Brain (organoid and tissue), 16 donors: ENCODE measurements at places on chromosomes 12 and 14.

GRCh38 chr12:123983822-123984485, 10.9 kb downstream of the ZNF664 start:
- DNase-seq, result peak; percentile 68

- DNase-seq, result no peak
Measured at GRCh38 chr12:3420693-3421092, 70.3 kb upstream of the PRMT8 start.

- no peak for DNase-seq
Measured at GRCh38 chr14:22996768-22997654, 12.9 kb downstream of the C14orf93 start.

DNA sequence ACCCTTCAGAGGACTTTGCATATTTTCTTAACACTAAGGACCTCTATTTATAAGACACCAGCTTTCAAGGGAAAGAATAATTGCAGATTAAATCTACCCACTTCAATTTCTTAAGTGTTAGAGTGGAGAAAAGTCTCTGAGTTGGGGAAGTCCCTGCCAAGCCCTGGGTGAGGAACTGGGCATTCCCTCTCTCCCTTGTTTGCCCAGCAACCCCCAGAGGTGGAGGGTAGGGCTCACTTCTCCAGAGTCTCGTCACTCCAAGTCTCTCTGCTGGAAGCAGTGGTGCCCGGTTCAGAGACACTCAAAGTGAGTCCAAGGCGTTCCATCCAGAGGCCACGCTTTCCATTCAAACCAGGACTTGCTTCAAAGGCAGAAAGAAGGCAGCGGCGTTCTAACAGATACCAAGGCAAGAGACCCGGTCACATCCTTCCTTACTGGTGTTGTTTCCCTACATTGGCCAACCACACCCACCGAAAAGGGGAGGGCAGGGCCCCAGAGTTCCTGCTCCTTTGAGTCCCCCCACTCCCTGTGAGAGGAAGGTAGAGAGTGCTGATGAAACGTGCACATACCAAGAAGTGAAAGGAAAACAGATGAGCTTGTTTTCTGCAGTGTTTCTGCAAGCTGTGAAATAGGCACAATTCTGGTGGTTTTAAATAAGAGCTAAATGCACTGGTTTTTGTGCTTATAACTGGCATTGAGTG, 6.1 kb upstream of the BDKRB2 start:
- no peak for DNase-seq

DNA sequence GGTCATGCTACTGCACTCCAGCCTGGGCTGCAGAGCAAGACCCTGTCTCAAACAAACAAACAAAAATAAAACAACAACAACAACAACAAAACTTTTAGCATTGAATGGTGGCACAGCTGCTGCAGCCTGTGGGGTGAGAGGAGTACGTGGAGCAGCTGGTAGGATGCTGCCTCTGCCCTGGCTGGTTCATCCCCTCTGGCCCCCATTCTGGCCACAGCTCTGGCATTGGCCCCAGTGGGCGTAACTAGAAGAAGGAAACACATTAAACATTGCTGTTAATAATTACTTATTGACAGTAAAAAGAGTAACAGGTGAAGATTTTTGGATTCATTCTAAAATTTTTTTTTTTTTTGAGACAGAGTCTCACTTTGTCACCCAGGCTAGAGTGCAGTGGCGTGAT, 28.8 kb upstream of the C2CD5 start:
- no peak for DNase-seq

DNA sequence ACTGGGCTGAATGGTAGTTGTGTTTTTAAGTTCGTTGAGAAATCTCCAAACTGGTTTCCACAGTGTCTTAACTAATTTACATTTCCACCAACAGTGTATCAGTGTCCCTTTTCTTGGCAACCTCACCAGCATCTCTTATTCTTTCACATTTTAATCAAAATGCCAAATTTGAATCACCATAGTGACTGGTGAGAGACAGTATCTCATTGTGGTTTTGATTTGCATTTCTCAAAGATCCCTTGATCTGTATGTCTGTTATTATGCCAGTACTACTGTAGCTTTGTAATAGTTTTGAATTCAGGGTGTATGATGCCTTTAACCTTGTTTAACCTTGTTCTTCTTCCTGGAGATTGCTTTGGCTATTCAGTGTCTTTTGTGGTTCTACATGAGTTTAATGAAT, 2.2 kb upstream of the EIF2S3B start:
- peak; percentile 3 for DNase-seq

DNA sequence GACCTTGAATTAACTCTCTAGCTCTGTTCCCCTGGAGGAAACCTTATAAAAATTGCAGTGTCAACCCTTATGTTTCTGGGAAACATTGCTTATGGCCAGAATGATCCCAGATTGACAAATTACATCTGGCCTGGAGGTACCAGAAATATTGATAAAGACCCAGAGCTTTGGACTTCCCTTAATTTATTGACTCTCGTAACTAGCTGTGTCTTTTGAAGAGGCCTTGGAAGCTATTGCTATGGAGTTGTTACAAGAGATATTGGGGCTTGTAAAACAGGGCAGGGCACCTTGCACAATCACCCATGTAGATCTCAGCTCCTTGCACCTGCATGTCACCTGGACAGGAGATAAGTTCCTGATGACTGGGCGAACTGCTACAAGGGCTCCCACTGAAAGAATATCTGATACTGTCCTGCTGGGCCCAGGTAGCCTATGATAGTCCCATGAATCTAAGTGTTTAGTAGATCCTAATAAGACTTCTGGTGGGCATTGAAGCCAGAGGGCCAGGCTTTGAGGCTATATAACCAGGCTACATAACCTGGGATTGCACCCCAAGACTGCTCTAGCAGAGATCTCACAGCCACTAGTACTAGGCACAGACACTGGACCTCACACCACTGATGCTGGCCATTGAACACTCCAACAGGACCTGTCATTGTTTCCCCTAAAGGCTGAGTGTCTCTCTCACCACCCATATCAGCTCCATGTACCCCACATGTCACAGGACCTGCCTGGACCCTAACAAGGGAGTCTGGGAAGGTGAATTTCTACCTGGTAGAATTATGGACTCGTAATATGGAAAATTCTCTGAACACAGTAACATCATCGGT, 135.7 kb upstream of the PWP1 start:
- no peak for DNase-seq

- no peak for DNase-seq
Measured at GRCh38 chr12:117387832-117388231, 26.4 kb upstream of the NOS1 start.

DNA sequence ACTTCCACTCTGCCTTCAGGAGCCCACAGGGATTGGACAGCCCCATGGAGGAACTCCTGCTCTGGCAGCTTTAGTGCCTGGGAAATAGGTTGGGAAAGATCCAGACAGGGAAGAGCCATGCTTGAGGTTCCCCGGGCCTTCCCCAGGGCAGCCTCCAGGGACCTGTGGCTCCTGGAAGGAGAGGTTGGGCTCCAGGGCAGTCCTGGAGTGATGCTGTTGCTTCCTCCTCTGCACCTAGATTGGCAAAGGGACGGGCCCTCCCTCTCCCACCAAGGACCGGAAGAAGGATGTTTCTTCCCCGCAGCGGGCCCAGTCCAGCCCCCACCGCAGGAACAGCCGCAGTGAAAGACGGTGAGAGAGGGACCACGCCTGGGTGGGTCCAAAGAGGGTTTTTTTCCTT, 16.5 kb downstream of the VASH1 start:
- DNase-seq, result no peak

DNA sequence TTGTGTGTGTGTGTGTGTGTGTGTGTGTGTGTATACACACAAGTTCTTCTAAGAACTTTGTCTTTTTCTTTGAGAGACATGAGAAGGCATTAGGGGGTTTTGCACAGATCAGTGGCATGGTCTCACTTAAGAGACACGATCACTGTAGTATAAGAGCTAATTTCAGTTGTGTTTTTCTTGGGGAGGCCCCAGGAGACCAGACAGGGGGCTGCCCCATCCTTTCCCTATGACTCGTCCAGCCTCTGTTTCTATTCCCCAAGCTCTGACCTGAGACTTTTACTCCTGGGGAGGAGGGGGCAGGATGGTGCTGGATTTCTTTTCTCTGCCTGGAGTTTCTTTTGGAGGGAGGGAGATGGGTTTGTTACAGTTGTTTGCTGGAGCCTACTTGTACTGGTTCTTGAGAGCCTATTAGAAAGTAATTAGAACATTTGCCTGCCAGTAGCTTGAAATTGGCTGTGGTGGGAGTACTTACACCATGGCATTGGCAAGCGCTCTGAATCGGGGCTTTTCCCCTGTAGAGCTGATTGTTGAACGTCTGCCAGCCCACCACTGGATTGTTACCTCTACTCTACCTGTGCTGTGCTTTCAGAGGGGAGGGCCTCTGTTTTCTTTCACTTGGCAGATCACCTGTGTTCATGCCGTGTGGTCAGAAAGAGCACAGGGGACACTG, 109.5 kb downstream of the TSPAN9 start:
- DNase-seq, result no peak

- no peak for DNase-seq
Measured at GRCh38 chr14:68898248-68899032, 80.7 kb downstream of the ACTN1 start.

DNA sequence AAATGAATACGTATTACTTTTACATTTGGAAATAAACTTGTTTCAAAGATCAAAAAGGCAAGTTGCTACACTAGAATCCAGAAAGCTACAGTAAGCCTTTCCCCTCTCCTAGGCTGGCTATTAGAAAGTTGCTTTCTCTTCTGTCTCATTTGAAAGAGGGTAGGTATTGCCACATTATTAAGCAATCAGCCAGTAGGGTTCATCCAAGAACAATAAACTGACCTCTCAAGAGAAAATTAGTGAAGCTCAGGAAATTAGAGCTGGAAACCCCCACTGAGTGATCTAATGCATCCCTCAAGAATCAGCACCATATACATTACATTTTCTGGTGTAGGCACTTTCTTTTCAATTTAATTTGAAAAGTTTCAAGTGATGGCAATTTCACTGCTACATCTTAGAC, 4.5 kb upstream of the TMEM233 start:
- DNase-seq, result no peak

DNA sequence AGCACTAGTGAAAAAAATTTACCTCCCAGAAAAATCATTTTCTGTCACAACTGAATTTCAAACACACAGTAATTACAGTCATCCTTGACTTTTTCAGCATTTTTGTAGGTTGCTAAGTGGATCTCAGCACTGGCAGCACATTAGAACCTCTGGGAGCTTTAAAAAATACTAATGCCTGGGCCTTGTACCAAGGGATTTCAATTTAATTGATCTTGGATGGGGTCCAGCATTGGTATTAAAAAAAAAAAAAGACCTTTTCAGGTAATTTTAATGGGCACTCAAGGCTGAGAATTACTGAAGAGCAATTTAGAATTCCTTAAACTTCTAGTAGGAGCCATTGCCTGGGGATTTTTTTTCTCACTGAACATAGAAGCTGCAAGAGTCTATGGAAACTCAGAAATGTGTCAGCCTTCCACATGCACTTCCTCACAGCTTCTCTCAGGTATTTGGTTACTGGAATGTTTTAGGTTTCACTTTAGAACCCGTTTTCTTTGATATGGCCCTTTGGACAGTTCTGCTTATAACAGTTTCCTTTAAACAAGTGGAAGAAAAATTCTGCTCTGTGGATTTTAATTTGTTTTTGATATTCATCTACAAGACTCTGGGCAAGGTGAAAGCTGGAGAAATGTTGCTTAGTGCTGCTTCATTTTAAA, 88.5 kb upstream of the DACT1 start:
- DNase-seq, result peak; percentile 32

- no peak for DNase-seq
Measured at GRCh38 chr12:29187756-29188155, 38.7 kb downstream of the FAR2 start.

GRCh38 chr12:70094467-70094866, 148.8 kb upstream of the CNOT2 start:
- DNase-seq, result no peak

GRCh38 chr12:53967421-53967925, 5.5 kb upstream of the HOXC11 start:
- no peak for DNase-seq

DNA sequence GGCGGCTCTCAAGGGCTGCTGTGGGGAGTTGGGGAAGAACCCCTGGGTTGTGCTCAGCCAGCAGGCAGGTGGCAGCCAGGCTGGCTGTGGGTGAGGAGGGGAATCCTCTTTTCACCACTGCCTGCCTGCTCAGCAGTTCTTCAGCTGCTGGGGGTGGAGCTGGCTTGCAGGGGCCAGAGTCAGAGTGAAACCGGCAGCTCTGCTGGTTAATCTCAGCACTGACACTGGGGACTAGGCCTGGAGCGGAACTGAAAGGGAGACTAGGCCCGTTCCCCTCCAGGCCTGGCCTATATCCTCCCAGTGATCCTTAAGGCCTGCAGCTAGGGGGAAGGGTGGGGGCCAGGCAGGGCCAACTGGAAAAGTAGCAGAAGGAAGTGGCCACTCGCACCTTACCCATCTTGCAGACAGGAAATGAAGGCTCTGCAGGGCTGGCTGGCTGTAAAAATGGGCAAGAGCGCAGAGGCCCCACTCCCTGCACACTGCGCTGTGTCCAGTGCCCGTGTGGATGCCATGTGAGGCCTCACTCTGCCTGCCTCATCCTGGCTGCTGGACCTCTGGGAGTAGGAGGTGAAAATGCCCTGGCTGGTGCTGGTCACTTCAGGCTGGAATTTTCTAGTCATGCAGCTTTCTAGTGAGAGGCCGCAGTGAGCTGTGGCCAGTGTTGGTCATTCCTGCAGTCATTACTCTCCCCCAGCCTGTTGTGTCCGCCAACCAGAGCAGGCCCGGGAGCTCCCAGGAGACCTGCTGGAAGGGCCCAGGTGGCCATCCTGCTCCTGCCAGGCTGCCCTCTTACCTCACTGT, 39.4 kb downstream of the SH2B3 start:
- DNase-seq, result no peak

- peak; percentile 3 for DNase-seq
Measured at GRCh38 chr14:66539034-66539433, 31.1 kb downstream of the GPHN start.

- peak; percentile 35 for DNase-seq
Measured at GRCh38 chr12:23084236-23084995, 459.4 kb downstream of the ETNK1 start.

- DNase-seq, result no peak
Measured at GRCh38 chr12:56190695-56191155, 1.4 kb upstream of the SMARCC2 start.

DNA sequence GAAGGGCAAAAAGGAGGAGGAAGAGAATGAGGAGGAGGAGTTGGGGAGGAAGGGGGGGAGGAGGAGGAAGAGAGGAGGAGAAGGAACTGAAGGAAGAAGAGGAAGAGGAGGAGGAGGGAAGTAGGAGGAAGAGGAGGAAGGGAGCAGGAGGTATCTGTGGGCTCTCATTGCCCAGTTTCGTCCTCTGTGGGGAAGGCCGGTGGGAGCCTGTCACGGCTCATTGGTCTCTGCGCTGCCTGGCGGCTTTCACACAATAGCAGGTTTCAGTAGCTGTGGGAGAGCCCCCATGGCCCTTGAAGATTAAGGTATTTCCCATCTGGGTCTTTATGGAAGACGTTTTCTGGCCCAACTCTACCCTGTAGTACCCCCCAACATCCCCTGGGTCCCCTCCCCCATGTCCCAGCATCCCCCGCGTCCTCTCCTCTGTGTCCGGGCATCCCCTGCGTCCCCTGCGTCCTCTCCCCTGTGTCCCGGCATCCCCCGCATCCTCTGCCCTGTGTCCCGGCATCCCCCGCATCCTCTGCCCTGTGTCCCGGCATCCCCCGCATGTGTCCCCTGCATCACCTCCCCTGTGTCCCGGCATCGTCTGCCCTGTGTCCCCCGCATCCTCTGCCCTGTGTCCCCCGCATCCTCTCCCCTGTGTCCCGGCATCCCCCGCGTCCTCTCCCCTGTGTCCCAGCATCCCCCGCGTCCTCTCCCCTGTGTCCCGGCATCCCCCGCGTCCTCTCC, 278.2 kb upstream of the SFSWAP start:
- DNase-seq, result no peak
